ENCODE measurements at places on chromosomes 1 and 21.
A peak's percentile ranks its signal among the peaks of the same experiment; 100 is the strongest.

GRCh38 chr1:35656148-35656862 lies 15.0 kb upstream of the PSMB2 start:
- DNase-seq: no peak

DNA sequence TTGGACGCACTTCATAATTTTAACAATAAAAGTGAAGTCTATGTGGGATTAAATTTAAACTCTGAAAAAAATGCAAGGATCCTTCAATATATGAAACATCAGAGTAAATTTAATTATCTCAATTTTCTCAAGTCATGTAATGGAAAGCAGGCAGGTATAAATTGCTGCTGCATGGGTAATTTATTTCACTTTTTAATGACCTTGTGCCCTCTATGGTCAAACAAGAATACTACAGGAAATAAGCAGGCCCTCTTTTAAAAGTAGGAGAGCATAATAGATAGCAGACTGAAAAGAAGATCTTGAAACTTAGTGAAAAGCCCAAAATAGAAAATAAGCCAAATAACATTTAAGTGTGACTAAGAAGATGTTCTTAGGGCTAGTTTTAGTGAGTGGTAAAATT lies 22.9 kb downstream of the BCAS2 start:
- no peak for DNase-seq

- no peak for DNase-seq
These were observed 8.4 kb downstream of the EFNA3 start for GRCh38 chr1:155086856-155087535.

DNA sequence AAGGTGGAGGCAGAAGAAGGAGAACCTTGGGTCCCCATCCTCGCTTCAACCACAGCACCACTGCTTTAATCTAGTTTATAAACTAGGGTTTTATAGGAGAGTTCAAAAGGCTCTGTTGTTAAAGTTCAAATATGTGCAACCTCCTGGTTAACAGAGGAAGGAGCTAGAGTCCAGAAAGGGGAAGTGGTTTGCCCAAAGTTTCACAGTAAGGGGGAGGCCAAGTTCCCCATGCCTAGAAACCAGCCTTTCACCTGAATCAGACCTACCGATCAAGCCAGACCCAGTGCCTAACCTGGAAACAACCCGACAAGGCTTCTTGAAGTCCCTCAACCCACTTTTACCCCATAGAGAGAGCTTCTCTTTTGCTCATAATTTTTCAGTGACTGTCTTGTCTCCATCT lies 106.5 kb downstream of the PLPP3 start:
- DNase-seq: no peak

DNA sequence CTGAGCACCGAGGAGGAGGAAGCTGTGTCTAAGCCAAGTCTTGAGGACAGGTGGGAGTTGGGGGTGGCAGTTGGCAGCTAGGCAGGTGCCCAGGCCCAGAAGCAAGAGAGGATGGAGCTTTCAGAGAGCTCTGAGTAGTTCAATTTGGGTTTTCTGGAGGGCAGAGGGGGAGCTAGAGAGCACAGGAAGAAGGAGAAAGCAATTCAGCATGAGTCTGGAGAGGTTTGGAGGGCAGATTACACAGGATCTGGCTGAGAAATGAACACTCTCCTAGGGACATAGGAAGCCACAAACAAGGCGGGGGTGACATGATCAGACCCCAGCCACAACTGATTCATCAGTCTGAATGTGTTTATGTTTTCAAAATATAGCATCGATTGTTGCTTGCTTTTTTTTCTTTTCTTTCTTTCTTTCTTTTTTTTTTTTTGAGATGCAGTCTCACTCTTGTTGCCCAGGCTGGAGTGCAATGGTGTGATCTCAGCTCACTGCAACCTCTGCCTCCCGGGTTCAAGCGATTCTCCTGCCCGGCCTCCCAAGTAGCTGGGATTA lies 23.8 kb downstream of the PTPRF start:
- no peak for DNase-seq

GRCh38 chr1:173341307-173341706 lies 134.2 kb upstream of the TNFSF4 start:
- no peak for DNase-seq

- DNase-seq: no peak
These were observed 599.8 kb upstream of the CXADR start for GRCh38 chr21:16913010-16913409.

- no peak for DNase-seq
These were observed 19.4 kb downstream of the LRRC41 start for GRCh38 chr1:46284058-46284457.

DNA sequence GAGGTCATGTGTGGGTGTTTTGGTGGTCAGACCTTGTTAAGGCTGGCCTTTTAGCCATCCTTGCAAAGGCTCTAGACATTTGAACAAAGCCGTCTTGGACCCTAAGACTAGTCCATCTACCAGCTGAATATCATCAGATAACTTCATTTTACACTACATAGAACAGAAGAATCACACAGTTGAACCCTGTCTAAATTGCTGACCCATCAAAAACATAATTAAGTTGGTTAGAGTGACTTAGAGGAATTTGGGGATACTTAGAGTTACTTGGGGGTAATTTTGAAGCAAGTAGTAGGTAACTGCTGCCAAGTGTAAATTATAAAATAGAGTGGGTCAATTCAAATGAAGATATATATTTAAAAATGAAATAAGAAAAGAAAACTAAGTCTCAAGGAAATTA lies 102.9 kb upstream of the ADGRL4 start:
- DNase-seq: no peak

- peak; percentile 71 for DNase-seq
These were observed at the start of the genes HSF2BP and RRP1B for GRCh38 chr21:43659136-43660000. Gene HSF2BP, minus strand, starts transcription at chr21:43659488. Its CDS starts 1,392 bp downstream, at chr21:43658096. Gene RRP1B, plus strand, starts transcription at chr21:43659560. Its CDS starts 105 bp downstream, at chr21:43659665.

DNA sequence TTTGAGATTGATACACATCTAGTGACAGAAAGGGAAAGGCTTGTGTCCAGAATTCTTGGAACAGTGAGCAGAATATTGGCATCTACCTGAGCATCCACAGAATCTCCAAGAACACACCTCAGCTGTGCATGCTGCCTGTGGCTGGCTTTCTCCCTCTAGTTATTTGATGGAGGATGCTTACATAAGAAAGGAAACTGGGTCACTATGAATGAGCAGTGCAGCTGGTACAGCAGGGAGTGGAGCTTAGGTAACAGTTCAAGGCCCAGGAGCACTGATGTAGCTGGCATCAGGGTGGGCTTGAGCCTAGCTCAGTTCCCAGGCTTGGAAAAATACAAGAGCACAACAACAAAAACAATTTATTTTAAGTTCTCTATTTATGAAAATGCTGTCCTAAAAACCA lies 26.3 kb downstream of the RGS8 start:
- DNase-seq: no peak
